GM18507 (cell line): ENCODE measurements at places on chromosomes 7 and 10.

DNA sequence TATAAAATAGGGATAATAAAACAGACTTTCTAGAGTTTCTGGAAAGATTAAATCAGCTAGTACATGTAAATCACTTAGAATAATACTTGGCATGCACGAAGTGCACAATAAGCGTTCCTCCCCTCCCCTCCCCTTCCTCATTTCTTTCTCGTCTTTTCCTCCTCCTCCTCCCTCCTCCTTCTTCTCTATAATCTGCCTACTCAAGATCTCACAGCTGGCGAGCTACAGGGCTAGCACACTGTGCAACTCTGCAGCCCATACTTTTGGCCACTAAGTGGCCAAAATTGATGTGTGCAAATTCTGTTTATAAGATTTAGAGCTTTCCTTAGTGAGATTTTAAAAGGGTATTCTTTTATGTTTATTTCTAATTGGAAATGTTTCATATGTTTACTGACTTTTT lies 565.3 kb downstream of the PHTF2 start:
- no peak for DNase-seq

GRCh38 chr7:38846280-38846679 lies 62.7 kb downstream of the VPS41 start:
- DNase-seq: no peak

DNA sequence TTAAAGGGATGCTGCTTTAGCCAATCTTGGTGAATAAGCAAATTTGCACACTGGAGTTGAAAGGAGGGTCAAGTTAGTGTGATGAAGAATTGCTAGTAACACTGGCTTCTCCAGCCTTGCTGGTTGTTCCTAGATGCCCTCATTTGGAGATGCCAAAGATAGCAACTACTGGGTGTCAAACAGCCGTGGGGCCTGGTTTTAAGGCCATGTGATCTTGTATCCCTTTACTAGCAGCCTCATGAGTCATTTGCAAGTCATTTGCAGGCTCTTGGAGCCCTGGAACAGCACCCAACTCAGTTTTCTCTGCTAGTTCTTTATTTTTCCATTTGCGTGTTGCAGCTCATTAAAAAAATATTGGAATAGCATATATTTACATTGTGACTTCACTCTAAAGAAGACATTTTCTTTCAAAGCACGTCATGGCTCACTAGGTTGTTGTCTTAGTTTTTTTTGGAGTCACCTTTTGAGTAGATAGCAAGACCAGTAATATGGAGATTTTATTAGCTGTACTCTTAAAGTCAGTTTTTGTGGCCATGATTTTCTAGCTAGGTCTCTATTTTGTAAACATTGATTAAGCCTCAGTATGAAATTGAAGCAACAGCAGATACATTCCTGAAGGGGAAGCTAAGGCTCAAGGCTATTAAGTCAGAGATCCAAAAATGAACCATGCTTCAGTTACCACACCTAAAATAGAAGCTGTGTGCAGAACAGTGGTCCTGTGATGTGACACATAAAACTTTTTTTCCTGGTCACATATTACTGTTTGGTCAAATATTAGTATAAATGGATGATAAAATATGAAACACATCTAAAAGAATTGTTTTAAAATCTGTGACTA lies 1.3 kb downstream of the LSMEM1 start:
- DNase-seq: no peak

- no peak for DNase-seq
Measured at GRCh38 chr7:39386718-39387117, 179.5 kb upstream of the YAE1 start.

- no peak for DNase-seq
Measured at GRCh38 chr7:36058020-36058592, 94.9 kb upstream of the EEPD1 start.

GRCh38 chr7:83520726-83521125 lies 128.2 kb downstream of the SEMA3E start:
- no peak for DNase-seq
